NCI-H446 (cell line): ENCODE measurements at places on chromosomes 4 and X.

- no peak for DNase-seq
These were observed 217.0 kb downstream of the SOWAHB start for GRCh38 chr4:76680952-76681351.

DNA sequence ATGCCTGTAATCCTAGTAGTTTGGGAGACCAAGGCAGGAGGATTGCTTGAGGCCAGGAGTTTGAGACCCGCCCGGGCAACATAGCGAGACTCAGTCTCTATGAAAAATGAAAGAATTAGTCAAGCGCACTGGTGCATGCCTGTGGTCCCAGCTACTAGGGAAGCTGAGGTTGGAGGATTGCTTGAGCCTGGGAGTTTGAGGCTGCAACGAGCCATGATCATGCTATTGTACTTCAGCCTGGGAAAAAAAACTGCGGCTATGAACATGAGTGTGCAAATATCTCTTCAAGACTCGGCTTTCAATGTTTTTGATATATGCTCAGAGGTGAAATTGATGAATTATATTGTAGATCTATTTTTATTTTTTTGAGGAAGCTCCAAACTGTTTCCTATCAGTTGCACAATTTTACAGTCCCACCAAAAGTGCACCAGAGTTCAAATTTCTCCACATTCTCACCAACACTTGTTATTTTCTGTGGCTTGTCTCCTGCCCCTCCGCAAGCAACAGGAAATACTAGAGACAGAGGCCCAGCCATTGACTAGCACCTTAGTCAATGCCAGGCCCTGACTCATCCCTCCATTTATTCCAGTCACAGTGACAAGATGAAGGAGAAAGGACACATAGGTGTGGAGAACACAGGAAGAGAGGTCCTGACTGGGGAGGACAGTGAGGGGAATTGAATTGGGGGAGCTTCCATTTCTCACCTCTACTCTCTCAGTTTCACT, 33.1 kb upstream of the ZNF41 start:
- DNase-seq: no peak

DNA sequence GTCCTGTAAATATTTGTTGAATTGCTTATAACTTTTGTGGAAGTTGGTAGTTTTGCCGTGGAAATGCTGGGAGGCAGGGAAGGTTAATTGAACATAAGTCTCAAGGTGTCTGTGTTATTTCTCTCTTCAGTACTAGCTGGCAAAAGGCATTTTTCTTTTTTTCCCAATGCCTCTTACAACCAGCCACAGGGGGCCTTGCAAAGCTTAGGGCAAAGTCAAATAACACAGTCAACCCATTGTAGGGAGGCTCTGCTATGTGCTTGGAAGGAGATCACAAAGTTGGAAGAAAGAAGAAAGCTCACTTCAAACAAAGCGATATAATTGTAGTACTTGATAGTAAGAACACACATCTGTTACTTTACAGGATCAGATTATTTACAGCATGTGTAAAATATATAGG, 802.6 kb downstream of the PDHA2 start:
- DNase-seq: no peak

DNA sequence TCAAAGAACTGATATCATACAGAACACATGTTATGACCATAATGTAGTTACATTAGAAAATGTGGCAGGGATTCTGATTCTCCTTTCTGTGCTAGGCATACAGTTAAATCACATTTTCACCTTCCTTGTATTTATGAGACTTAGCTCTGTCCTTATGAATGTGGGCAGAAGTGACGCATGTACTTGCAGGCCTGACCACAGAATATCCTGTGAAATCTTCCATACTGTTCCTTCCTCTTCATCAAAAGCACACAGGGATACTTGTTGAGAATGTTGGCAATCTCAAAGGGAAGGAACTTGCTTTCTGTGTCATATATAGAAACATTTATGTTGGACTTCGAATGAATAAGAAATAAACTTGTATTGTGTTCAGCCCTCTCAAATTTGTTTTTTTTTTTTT, 17.2 kb upstream of the MYOZ2 start:
- no peak for DNase-seq

DNA sequence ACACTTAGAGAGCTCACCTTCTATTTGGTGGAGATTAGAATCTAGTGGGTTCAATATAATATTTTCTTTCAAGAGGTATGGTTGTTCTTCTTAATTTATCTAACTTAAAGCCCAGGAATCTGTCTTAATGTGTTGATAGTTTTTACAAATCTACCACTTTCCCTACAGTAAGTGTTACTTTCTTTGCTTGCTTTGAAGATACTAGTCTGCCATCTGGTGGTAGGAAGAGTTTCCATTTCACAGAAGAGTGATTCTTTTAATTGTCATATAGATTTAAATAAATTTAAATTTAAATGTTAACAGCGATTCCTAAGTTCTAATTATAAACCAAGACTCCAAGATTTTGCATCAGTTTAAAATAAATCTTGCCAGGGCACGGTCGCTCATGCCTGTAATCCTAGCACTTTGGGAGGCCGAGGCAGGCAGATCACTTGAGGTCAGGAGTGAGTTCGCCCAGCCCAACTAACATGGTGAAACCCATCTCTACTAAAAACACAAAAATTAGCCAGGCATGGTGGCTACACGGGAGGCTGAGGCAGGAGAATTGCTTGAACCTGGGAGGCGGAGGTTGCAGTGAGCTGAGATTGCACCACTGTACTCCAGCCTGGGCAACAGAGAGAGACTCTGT, 43.5 kb downstream of the NUDT9 start:
- DNase-seq: peak; percentile 39

DNA sequence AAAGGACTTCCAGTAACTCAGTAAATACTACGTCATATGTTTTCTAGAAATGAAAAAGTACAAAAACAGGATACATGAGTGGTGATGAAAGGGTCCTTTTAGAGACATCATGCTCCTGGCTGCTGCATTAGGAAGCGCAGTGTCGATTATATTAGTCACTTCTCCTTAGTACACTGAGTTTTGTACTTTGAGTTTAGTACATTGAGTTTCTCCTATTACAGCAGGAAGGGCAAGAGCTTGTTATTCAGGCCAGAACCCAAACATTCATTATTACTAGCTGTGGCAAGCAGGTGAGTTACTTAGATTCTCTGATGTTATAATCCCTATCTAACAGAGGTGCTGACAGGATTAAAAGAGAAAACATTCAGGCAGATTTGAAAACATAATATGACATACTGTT, 21.3 kb downstream of the RPGR start:
- no peak for DNase-seq

DNA sequence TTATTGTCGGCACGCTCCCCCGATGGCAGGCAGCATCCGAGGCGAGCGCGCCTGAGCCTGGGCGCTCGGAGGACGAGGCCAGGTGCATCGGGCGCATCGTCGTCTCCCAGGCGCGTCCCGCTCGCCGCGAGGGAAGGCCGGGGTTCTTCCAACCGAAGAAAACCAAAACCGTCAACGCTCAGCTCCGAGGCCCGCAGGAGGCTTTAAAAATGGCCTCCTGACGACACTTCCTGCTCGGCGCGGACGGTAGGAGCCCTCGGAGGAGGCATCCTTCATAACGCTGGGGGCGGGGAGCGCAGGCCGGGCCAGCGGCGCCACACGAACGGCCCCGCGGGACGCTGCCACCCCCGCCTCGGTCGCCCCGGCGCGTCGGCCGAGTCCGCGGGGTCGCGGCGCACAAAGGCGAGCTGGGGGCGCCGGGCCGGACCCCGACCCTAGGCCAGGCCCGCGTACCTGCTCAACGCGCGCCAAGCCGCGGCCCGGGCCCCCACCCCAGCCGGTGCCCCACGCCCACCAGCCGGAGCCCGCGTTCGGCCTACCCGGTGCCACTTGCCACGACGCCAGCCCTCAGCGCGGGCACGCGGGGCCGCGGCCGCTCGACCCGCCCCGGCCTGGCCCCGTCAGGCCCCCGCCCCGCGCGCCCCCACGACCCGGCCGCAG, 501 bp downstream of the ZNF518B start:
- DNase-seq: no peak
